ENCODE measurements at places on chromosomes 1 and 21.

GRCh38 chr1:54340878-54341277 is 65.3 kb downstream of the SSBP3 start:
- DNase-seq, result no peak

GRCh38 chr1:1439546-1440261 is 4.2 kb downstream of the VWA1 start:
- no peak for DNase-seq

- DNase-seq, result no peak
Measured at GRCh38 chr1:15384301-15384901, 25.3 kb upstream of the EFHD2 start.

GRCh38 chr1:183105449-183105848 is 80.6 kb upstream of the LAMC2 start:
- DNase-seq, result no peak
